ENCODE measurements at places on chromosomes 3 and 15.

DNA sequence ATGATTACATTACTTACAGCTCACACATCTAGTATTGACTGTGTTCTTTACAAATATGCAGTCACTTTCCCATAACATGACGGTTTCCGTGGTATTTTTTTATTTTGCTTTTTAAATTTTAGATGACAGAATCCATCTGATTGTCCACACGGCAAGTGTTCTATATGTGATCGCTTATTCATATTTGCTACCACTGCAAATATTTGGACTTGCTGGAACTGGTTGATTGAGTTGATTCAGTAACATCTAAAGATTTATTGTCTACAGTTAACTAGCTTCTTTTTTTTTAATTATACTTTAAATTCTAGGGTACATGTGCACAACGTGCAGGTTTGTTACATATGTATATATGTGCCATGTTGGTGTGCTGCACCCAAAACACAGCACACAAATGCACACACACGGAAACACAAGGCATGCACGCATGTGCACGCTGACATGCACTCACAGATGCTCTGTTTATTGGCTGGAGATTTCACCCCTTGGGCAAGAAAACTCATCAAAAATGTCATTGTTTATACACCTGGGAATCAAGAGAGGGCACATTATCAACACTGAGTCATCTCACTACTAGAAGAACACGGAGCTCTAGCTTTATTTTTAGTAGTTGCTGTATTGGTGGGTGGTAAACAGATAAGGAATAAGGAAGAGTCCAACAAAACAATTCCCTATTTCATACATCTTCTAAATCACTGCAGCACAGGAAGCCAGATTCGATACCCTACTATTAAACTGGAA is 16.4 kb downstream of the ARRDC4 start:
- DNase-seq: no peak

DNA sequence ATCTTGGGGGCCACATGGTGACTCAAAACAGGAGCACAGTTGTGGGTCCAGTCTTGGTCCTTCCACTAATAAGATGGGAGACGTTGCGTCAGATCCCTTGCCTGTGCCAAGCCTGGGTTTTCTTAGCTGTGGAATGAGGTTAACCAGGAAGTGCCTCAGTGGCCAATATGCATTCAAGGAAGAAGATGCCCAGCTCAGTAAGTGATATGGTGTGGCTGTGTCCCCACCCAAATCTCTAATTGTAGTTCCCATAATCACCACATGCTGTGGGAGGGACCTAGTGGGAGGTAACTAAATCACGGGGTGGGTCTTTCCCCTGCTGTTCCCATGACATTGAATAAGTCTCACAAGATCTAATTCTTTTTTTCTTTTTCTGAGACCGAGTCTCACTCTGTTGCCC is 6.4 kb downstream of the ALG1L2 start:
- no peak for DNase-seq

- DNase-seq: no peak
These were observed 54.8 kb downstream of the SLC7A14 start for GRCh38 chr3:170531054-170531453.

- DNase-seq: no peak
These were observed 30.5 kb downstream of the OXSM start for GRCh38 chr3:25820366-25820765.

DNA sequence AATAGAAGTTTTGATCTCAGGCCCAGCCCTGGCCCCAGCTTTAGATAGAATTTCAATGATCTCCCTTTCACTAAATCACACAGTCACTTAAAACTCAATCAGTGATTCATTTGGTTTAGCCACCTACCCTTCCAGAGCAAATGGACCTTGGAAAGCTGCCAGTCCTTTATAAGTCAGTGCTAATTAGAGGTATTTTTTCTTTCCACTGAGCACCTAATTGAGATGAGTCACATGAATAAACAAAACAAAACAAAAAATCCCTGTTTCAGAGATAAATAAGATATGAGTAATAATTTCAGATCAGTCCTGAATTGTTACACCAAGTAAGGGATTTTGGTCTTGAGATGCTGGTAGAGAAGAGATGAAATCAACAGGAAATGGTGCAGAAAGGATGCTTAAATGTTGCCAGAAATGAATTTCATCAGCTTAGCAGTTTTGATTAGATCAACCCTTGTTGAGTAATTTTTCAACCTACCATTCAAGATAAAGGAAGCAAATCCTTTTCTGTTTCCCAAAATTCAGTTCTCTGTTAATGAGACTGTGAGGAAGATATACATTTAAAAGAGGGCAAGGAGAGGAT is 352.0 kb upstream of the COL8A1 start:
- no peak for DNase-seq

- no peak for DNase-seq
These were observed 229.2 kb upstream of the ZPLD1 start for GRCh38 chr3:102205647-102206046.

DNA sequence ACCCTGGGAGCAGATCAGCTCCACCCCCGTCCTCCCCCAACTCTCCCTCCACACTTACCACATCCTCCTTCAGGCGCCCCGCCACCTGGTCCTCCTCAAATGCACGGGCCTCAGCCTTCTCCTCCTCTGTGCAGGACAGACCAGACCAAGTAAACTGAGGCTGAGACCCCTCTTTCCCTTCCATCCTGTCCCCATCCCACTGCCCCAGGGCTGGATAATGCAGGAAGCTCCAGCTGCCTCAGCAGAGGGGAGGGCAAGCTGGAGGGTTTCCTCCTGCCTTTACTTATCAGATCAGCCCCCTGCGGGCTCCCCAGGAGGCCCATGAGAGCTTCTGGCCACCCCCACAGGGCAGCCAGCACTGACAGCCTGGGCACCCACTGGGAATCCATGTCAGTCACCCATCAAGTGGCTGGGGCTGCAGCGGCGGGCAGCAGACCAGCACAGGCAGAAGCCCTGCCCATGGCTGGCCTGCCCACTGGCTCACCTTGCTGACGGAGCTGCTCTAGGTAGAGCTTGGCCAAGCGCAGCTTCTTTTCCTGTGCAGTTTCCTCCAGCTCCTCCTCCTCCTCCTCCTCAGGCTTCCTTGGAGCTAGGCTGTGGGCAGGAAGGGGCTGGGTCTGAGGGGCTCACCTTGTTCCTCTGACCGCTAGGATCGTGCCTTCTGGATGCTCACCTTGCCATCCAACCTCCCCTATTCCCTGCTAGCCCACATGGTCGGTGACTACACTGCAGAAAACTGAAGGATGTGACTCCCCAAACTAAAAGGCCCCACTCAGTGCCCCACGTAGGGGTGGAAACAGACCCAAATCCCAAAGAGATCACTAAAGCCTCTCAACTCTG is 3.9 kb downstream of the RRP9 start:
- DNase-seq: no peak

DNA sequence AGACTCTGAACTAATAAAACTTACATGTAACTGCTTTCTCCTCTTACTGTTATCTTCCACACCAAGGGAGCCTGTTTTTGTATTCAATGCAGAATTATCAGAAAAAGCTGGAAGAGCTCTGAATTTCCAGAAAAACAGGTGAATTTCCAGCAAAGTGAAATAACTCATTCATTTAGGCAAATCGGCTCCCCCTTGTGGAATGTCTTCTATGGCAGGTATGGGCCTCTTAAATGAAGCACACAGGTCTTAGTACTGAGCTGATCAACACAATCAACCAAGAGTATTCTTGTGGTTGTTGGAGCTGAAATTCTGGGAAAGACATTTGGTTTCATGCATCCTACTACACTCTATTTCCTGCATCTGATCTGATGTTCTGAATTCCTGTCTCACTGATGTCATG is 31.0 kb upstream of the PTPRG start:
- no peak for DNase-seq

- no peak for DNase-seq
These were observed 133.5 kb upstream of the ZPLD1 start for GRCh38 chr3:102301155-102301880.

DNA sequence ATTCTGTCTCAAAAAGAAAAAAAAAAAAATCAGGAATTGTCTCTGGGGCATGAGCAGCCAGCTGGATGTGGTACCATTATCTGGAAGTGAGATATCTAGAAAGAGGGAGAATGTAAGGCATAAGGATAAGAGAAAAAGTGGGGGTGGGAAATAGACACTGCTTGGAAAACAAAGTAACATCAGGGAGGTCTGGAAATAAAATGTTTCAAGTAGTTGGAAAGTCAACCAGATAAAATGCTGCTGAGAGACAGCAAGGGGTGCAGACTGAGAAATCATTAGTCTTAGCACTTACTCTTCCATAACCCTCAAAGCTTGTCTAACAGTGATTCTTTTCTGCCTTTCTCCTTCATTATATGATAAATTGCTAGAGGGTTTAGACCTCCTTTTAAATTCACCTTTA is 159.7 kb upstream of the TBL1XR1 start:
- DNase-seq: no peak

- DNase-seq: no peak
These were observed 74.3 kb downstream of the SIDT1 start for GRCh38 chr3:113606539-113607218.

DNA sequence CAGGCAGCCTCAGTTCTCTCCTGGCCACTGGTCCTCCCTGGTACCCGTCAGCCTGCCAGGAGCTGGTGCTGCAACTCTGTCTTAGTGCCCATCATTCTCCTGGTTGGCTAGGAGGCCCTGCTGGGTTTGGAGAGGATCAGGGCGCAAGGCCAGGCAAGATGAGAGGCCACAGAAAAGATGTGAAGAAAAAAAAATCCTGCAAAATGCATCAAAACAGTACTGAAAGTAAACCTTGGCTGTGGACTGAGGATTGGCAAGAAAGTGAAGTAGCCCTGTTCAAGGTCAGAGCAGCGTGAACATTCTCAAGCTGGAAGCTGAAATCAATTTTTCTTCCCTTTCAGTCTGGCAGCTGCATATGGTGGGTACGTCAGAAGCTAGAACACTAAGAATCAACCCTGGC is 74.2 kb downstream of the GTF2E1 start:
- no peak for DNase-seq

DNA sequence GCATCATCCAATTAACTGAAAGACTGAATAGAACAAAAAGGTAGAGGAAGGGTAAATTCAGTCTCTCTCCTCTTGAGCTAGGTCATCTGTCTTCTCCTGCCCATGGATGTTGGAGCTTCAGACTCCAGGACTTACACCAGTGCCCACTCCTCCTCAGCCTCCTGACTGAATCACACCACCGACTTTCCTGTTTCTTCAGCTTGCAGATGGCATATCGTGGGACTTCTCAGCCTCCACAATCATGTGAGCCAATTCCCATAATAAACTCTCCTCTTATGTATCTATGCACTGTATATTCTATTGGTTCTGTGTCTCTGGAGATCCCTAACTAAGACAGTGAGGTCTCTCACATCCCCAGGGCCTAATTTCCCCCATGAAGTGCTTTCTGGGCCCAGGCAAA is 140.4 kb downstream of the CD47 start:
- DNase-seq: no peak

- no peak for DNase-seq
These were observed 3.3 kb downstream of the NPTN start for GRCh38 chr15:73629798-73630429.

DNA sequence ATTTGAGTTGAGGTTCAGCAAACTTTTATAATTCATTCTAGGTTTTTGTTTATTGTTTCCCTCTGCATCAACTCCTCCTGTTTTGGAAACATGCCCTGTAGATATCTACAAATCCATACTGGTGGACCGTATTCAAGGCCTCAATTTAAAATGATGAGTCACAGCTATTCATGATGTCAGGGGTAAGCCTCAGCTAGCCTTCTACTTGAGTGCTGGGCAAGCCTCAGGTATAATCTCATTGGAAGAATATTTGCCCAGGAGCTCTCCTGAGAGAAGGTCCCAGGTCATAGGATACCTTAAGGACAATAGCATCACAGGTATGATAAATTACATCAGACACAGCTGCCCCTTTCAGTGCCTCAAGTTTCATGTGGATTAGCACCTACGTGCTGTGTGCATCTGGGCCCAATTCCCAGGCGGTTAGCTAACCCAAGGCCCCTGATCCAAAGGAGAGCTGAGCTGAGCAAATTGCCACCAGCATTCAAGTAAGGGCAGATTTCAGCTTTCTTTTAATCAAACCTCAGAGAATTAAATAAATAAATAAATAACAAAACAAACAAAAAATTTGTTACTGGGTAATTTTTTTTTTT is 87.5 kb downstream of the KCNMB2 start:
- no peak for DNase-seq

GRCh38 chr3:100033184-100033583 is 81.1 kb downstream of the FILIP1L start:
- no peak for DNase-seq

DNA sequence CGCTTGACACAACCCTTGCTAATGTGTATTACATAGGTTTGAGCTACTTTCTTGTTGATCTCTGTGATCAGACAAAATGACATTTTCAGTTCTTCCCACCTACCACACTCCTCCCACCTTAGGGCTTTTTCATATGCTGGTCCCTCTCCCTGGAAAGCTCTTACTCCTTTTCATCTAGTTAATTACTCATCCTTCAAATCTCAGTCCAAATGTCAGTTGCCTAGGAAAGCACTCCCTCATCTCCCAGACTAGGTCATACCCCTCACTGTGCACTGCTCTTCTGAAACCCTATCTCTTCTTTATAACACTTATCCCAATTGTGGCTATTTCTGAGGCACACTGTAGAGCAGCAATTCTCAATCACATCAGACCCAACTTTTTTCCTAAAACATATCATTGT is 7.3 kb downstream of the ZNF106 start:
- DNase-seq: no peak

DNA sequence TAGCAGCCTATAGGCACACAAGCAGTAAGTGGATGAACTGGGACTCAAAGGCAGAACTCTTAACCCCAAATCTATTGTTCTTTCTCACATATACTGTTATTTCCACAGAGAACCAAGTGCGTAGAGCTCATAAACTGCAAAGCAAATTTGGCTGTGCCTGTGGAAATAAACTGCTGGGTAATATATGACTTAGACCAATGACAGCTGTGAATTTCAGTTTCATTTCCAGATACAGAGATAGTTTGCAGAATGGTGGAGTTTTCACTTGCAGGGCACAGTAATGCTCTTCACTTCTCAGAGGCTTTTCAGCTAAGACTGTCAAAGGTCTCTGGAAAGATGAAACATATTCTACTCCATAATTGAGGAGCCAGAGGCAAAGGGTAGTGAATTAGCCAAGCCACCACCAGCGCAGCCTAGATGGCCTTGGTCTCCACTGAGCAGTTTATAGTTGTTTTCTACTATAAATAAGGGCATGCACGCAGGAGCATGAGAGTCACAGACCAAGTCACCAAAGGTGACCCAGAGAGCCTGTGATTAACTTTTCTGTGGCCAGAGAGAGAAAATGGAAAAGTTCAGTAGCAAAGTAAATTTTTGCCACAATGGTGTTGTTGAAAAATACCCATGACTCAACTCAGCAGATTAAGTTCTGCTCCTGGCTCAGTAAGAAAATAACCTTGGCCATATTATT is 180.7 kb upstream of the GRM7 start:
- no peak for DNase-seq

- DNase-seq: no peak
These were observed 43.1 kb upstream of the SACM1L start for GRCh38 chr3:45646051-45646585.
